ENCODE measurements at places on chromosomes 3 and 15. TPM values are rescaled to one million over a fixed set of nuclear protein-coding genes. Genes with fewer than 3 reads are reported as not detected.

CHP1 gene
- total RNA-seq: 47.5 TPM

ERICH6 gene
- not detected for total RNA-seq

P2RY1 gene
- total RNA-seq: 0.35 TPM

GRCh38 chr3:37087870-37088269 lies 86.5 kb downstream of the LRRFIP2 start:
- H3K4me1 ChIP-seq: no peaks in the 10 kb centered on the region
- H3K36me3 ChIP-seq: peaks cover 6% of the 10 kb centered on the region
- H3K27ac ChIP-seq: no peak overlapping the region
- no peak for DNase-seq

DNA sequence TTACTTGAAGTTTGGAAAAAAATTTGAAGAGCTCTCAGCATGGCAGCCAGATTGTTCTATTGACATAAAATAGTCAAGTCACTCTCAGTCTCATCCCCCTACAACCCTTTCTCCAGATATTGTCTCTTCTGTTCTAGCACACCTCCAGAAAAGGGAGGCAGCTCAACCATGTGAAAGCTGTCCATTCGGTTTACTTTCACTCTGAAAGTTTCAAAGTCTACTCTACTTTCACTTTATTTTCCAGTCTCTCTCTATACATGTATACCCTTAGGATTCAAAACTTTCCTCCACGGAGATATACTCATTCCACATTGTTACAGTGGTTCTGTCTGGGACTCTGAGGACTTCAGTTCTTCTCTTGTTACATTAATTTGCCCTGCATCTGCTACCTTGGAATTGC lies 111.0 kb upstream of the STAC start:
- H3K27ac ChIP-seq: no peak overlapping the region
- no peak overlapping the region for H3K4me3 ChIP-seq
- no peaks in the 10 kb centered on the region for H3K4me1 ChIP-seq
- DNase-seq: no peak

GRIP2 gene
- not detected for total RNA-seq

GRCh38 chr15:46386356-46386755 lies 751.5 kb downstream of the SQOR start:
- H3K4me1 ChIP-seq: no peaks in the 10 kb centered on the region
- H3K27me3 ChIP-seq: no peaks in the 10 kb centered on the region
- no peak overlapping the region for H3K4me3 ChIP-seq
- no peak overlapping the region for H3K27ac ChIP-seq
- no peaks in the 10 kb centered on the region for H3K36me3 ChIP-seq
- DNase-seq: no peak

CHRNA7 gene
- 0.55 TPM for total RNA-seq

DNA sequence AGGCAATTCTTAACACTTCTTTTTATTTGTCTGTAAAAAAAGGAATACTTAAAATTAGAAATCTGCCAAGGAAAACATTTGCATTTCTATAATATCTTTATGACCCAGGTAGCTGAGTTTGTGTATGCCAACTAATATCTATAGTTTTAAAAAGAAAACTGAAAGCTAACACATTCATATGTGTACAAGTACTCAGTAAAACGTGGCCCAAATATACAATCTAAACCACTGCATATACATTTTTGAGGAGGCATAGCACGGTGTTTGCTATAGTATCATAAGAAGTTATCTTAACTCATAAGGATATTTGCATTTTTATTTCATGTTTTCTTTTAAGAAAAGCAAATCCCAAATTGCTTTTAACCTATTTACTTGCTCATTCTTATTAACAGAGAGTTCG lies 172.7 kb downstream of the ZBTB20 start:
- peaks cover 4% of the 10 kb centered on the region for H3K4me1 ChIP-seq
- peaks cover 8% of the 10 kb centered on the region for H3K36me3 ChIP-seq
- H3K27me3 ChIP-seq: no peaks in the 10 kb centered on the region

Data from activated CD8-positive, alpha-beta memory T cell treated with anti-CD3 and anti-CD28 coated beads, Interleukin-2, amount 10 ng/mL, durations not matched to agents 7 days and 5 days (primary cell).